ENCODE measurements at places on chromosomes 12 and 14. TPM values are rescaled to one million over a fixed set of nuclear protein-coding genes. Genes with fewer than 3 reads are reported as not detected.

The TAS2R7 gene
- not detected for total RNA-seq

The REP15 gene
- total RNA-seq: 59.1 TPM

The CATSPERB gene
- 9.8 TPM for total RNA-seq

The SLC7A8 gene
- total RNA-seq: 33.6 TPM

The CCDC177 gene
- not detected for total RNA-seq

The RIMBP2 gene
- 6.0 TPM for total RNA-seq

The FBRSL1 gene
- total RNA-seq: 82.6 TPM

DNA sequence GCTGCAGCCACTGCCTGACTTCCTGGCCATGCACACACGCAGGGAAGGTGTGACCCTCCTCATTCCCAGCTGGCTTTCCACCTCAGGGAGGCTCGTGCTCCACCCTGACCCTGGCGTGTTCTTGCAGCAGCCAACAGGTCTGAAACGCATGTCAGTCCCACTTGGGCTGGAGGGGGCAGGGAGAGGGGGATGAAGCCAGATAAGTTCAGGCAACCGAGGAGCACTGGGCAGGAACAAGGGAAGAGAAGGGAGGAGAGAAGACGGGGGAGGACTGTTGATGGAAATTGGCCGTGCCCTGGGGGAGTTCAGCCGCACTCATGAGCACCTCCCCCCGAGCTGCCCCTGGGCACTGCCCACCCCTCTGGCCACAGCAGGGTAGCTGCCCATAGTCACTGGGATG, 182.4 kb upstream of the PRMT8 start:
- DNase-seq: no peak

GRCh38 chr12:53381731-53382630, 2.0 kb downstream of the SP1 start:
- DNase-seq: peak; percentile 65

GRCh38 chr14:22981090-22981875, 1.1 kb downstream of the AJUBA start:
- no peak for DNase-seq

- no peak for DNase-seq
Measured at GRCh38 chr14:34554540-34555250, 15.2 kb upstream of the EAPP start.

- DNase-seq: no peak
Measured at GRCh38 chr12:47984331-47984801, 19.9 kb downstream of the COL2A1 start.

DNA sequence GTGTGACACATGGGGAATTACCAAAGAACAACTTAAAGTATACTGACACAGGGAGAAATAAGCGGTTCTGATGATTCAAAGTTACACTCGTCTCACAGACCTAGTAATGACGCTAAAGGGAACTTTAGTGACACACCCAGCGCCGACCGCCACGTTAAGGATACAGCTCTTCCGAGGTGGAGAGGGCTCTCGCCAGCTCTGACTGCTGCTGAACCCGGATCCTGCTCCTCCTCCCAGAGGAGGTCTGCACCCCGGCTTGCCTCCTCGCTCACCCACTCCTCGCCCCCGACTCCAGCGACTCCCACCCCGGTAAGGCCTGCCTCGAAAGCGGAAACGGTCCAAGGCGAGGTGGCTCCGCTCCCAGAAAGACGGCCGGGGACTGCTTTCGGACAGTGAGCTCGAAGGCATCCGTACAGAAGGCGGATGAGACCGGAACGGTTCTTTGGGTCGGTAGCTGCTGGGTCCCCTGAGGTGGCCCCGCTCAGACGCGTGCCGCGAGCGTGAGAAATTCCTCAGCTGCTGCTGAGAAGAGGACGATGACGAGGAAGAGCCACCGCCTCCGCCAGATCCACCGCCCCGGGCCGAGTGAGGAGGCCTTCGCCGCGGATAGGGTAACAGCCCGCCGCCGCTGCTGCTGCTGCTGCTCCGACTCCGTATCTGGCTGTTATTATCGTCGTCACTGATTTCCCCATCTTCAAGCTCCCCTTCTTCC, 643 bp downstream of the ZFC3H1 start:
- DNase-seq: peak; percentile 60

DNA sequence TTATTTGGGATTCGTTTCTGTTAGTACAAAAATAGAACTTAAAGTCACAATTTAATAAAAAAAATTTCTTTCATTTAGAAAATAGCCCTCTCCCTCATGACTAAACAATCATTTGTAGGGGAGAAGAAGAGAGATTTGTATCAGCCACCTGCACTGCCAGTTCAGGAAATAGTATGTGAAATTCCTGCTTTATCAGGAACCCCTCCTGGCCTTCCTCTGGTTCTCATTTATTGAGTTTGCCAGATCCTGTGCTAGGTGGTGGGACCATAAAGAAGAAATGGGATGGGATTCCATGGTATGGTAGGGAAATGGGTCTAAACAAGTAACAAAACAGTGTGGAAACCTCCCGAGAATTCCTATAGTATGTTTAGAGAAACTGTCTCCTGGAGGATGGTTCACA, 30.0 kb downstream of the RASSF8 start:
- DNase-seq: no peak

DNA sequence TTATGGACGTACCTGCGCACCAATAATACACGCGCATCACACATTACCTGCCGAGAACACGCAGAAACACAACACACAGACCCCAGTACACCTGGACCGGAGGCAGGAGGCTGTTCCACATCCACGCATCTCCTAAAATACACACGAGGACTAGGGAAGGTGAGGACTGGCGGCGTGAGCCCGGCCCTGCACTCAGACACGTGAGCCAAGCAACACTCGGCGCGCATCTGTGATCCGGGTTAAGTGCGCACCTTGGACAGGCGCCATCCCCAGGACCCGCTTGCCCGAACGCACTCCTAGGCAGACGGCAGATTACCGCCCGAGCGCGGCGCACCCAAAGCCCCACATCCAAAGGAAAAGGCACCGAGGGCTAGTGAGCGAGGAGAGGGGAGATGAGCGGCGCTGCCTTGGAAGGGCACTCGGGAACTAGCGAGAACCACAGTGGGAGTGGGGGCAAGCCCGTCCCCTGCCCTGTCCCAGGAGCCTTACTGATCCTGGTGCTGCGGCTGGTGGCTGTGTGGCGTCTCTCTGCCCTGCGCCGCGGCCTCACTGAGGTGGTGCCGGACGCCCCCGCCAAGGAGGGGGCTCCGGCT, 417 bp downstream of the GLS2 start:
- peak; percentile 41 for DNase-seq

DNA sequence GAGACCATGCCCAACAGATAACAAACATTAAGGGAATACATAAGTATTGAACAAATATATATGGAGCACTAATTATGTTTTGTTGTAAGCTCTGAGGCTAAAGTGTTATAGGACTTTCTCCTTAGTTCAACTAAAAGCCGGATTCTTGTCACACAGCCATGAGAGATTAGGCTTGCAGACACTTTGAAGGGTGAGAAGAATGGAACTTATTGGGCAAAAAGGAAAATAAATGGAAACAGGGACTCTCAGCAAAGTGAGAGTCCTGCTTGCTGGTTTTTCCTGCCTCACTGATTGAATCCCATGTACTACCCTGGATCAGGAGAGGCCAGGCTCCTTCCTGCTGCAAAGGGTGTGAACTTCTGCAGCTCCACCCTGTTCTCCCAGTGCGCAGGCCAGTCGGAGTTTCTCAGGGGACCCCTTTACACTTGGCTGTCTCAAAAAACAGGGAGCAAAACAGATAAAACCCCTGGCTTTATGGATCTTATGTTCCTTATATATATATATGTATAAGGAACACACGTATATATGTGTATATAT, 77.1 kb upstream of the FUT8 start:
- peak; percentile 61 for DNase-seq

DNA sequence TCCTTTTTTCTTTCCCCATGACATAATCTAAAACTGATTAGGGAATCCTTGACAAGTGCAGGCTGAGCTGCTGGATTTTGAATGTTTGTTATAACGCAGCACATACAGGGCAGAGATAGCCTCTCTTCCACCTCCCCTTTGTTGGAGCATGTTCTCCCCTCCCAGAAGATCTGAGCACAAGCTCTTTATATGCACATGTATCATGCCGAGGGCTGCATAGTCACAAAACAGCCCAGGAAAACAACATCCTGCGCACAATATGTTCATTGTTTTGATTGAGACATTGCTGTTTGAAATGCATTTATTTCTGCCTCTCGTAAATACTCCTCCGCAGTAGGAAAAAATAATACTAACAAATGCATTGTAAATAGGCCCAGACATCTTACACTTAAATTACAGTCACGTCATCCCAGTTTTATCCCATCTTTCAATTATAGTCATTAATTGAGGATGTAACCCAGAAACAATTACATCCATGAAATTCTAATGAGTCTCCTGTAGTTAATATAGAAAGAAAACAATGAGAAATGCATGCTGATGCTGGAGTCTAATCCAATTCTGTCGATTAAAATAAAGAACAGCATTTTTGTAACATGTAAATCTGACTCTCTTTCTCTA, 401.8 kb downstream of the BTG1 start:
- no peak for DNase-seq

DNA sequence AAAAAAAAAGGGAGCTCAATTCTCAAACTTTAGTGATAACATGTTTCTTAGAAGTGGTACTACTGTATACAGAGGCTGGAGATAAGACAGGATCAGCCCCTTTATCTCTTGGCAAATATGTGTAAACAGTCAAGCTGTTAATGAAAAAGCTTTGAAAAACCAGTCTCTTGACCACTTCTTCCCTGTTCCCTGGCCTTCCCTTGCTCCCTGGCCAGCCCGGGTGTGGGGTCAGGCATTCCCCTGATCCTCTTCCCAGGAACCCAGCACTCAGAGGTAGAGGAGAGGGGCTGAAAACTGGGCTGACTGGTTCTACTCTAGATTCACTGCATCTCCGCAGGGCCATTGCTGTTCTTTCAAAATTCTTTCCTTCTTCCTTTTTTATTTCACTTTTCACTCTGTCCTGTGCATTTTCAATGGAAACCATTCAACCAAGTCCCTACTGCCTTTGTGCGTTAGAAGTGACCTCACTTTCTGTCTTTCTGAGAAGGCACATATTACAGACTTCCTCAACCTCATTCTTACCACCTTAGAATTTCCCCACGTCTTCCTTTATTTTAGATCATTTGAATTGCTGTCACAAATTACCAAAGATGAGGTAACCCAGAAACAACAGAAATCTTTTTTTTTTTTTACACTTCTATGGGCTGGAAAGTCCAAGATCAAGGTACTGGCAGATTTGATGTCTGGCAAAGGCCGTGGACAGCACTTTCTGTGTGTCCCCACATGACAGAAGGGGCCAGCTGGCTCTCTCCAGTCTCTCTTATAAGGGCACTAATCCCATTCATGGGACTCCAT, 5.7 kb downstream of the GNG2 start:
- DNase-seq: no peak
